ENCODE measurements at places on chromosomes 2 and 18.

GRCh38 chr2:152046940-152047339 lies 51.9 kb downstream of the CACNB4 start:
- H3K27me3 ChIP-seq: peaks cover 10% of the 10 kb centered on the region
- no peaks in the 10 kb centered on the region for H3K4me1 ChIP-seq
- H3K27ac ChIP-seq: no peak overlapping the region
- no peak overlapping the region for H3K4me3 ChIP-seq
- H3K36me3 ChIP-seq: no peaks in the 10 kb centered on the region

DNA sequence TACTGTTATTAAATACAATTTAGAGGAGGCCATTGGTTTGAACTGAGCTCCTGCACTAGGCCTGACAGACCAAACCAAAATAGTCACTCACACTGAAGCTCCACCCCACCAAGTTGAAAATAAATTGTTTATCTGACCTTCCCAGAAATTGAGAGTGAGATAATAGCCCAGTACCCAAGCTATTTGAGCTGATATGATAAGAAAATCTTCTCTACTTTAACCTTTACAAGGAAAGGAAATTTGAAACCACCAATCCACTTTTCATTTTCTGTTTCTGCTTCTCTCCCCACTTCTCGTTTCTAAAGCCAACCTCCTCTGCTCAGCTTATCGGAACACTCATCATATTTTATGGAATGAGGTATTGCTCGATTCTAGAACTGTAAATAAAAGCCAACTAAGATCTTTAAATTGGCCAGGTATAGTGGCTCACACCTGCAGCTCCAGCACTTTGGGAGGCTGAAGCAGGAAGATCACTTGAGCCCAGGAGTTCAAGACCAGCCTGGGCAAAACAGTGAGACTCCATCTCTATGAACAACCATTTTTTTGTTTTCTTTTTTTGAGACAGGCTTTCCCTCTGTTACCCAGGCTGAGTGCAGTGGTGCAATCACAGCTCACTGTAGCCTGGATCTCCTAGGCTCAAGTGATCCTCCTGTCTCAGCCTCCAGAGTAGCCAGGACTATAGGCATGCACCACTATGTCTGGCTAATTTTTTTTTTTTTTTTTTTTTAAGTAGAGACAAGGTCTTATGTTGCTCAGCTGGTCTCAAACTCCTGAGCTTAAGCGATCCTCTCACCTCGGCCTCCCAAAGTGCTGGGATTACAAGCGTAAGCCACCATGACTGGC lies 13.3 kb upstream of the GALM start:
- H3K27ac ChIP-seq: peak overlapping the region; percentile 97
- no peak for DNase-seq
- H3K4me3 ChIP-seq: peak overlapping the region; percentile 60
- H3K4me1 ChIP-seq: peaks cover 69% of the 10 kb centered on the region

GRCh38 chr2:79713131-79713785 lies 200.4 kb downstream of the CTNNA2 start:
- no peak overlapping the region for H3K4me3 ChIP-seq
- no peaks in the 10 kb centered on the region for H3K36me3 ChIP-seq
- DNase-seq: no peak
- H3K27me3 ChIP-seq: no peaks in the 10 kb centered on the region

DNA sequence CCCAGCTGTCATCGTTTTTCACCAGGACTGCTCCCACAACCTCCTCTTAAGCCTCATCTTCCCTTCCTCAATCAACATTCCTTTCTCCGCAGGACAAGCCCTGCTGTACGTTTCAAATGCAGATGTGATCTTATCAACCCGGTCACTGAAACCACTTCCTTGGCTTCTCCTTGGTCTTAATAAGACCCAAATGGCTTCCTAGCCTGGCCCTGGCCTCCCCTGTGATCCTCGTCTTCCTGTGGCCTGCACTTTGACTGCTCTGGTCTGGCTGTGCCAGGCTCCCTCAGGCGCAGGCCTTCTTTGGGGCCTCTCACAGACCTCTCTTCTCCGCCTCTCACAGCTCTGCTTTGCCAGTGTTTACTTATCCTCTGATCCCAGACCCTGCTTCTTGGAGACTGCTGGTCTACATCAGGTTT lies 4.7 kb upstream of the ADNP2 start:
- no peak overlapping the region for H3K27ac ChIP-seq
- H3K4me1 ChIP-seq: peaks cover 6% of the 10 kb centered on the region
- peaks cover 7% of the 10 kb centered on the region for H3K27me3 ChIP-seq
- H3K4me3 ChIP-seq: no peak overlapping the region
- DNase-seq: no peak

GRCh38 chr18:446941-447560 lies 53.5 kb downstream of the COLEC12 start:
- H3K36me3 ChIP-seq: no peaks in the 10 kb centered on the region
- no peak for DNase-seq
- H3K4me3 ChIP-seq: no peak overlapping the region
- H3K4me1 ChIP-seq: no peaks in the 10 kb centered on the region

DNA sequence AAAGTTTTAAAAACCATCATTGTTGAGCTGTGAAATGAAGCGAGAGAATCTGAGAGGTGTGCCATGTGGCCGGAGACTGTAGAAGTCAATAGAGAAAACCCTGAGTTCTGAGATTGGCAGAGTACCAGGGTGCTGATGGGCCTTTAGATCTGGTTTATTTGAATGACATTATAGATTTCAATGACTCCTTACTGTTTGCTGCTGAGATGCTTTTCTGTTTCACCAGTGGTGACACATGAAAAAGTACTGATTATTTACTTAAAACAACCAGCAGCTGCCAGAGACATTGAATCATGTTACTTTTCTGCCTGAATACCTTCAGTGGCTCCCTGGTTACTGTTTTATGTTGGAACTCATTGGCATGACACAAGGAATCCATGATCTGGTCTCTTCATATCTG lies 602.7 kb upstream of the ZNF804A start:
- DNase-seq: no peak
- H3K36me3 ChIP-seq: no peaks in the 10 kb centered on the region
- H3K27me3 ChIP-seq: no peaks in the 10 kb centered on the region
- no peaks in the 10 kb centered on the region for H3K4me1 ChIP-seq
- H3K4me3 ChIP-seq: no peak overlapping the region

- H3K27ac ChIP-seq: no peak overlapping the region
- H3K36me3 ChIP-seq: no peaks in the 10 kb centered on the region
- H3K27me3 ChIP-seq: no peaks in the 10 kb centered on the region
- H3K4me1 ChIP-seq: no peaks in the 10 kb centered on the region
- no peak for DNase-seq
- H3K4me3 ChIP-seq: no peak overlapping the region
Measured at GRCh38 chr2:2271469-2271941, 59.6 kb downstream of the MYT1L start.

DNA sequence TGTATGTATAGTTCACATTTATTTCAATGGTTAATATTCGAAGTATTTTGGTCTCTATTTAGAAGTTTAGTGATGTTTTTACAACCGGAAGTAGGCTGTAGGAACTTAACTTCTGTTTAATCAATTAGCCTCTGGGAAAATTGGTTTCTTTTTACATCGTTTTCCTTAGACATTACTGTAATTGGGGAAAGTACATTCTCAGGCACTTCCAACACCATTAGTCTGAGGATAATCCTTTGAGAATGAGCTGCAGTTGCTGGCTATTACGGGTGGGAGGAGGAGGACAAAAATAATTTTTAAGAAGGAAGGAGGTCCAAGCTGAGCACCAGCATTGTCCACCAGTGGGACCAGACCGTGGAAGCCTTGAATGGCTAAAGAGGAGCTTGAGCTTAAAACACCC lies 70.4 kb upstream of the ST3GAL5 start:
- peaks cover 2% of the 10 kb centered on the region for H3K27me3 ChIP-seq
- peaks cover 6% of the 10 kb centered on the region for H3K36me3 ChIP-seq
- peaks cover 12% of the 10 kb centered on the region for H3K4me1 ChIP-seq
- H3K4me3 ChIP-seq: no peak overlapping the region

- DNase-seq: no peak
- no peaks in the 10 kb centered on the region for H3K4me1 ChIP-seq
- H3K36me3 ChIP-seq: peaks cover 71% of the 10 kb centered on the region
- no peak overlapping the region for H3K4me3 ChIP-seq
- H3K27me3 ChIP-seq: no peaks in the 10 kb centered on the region
Measured at GRCh38 chr2:241584436-241584835, 25.9 kb downstream of the BOK start.

GRCh38 chr18:79305911-79306310 lies 89.8 kb upstream of the NFATC1 start:
- peaks cover 9% of the 10 kb centered on the region for H3K36me3 ChIP-seq
- no peak for DNase-seq
- H3K27me3 ChIP-seq: no peaks in the 10 kb centered on the region
- no peak overlapping the region for H3K27ac ChIP-seq
- no peaks in the 10 kb centered on the region for H3K4me1 ChIP-seq

DNA sequence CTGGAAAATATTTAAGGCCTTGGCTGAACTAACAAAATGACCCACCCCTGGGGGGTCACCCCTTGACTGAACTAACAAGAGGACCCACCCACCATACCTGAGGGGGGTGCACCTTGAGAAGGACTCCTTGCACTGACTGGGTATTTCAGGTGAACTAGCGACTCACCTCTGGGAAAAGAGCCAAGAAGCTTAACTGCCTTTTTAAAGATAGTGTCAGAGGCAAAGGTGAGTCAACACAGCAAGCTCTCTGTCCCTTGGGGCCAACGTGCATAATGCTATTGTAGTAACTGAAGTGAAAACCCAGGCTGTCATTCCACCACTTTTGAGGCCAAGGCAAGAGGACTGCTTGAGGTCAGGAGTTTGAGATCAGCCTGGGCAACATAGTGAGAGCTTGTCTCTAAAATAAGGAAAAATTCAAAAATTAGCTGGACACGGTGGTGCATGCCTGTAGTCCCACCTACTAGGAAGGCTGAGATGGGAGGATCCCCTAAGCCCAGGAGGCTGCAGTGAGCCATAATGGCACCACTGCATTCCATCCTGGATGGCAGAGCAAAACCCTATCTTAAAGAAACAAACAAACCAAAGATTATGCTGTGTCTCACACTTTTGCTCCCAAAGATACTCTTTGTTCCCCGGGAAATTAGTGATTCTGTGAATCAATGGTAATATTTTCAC lies 36.4 kb upstream of the ZCCHC2 start:
- peaks cover 18% of the 10 kb centered on the region for H3K27me3 ChIP-seq
- no peak overlapping the region for H3K27ac ChIP-seq
- H3K36me3 ChIP-seq: no peaks in the 10 kb centered on the region
- no peak for DNase-seq
- H3K4me3 ChIP-seq: no peak overlapping the region

Data from activated CD8-positive, alpha-beta T cell treated with anti-CD3 and anti-CD28 coated beads, Interleukin-2, amount 10 ng/mL, durations not matched to agents 7 days and 5 days (primary cell).